ENCODE measurements at places on chromosomes 6 and 20. TPM values are rescaled to one million over a fixed set of nuclear protein-coding genes. Genes with fewer than 3 reads are reported as not detected.

The UST gene
- 15.6 TPM for total RNA-seq

The CLPSL1 gene
- not detected for total RNA-seq

The FAM217A gene
- not detected for total RNA-seq

The ANKEF1 gene
- total RNA-seq: 2.3 TPM

The E2F1 gene
- total RNA-seq: 1.5 TPM

DNA sequence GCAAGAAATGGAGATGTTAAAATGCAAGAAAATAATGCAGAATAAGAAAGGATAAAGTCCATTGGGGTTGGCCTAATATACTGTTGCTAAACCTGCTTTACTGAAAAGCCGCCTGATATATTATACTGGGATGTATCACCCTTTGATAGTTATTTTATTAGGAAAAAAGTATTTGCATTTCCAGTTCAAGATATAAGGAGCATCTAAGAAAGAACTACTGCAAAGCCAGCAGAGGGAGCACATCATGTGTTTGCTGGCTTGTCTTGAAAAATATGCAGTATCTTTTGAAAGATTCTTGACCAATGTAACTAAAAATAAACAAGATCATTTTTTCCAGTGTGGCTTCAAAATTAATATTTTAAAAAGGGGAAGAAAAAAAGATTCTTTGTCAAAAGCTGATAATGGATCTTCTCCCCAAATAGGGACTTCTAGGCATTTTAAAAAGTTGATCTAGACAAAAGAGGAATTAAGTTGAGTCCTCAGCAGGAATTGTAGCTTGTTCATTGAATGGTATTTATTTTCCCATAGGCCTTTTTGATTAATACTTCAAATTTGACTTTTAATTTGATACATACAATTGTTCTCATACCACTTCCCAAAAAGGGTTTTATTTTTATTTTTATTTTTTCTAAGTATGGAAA, 214.9 kb downstream of the ZFAND3 start:
- no peak for DNase-seq

GRCh38 chr20:1661542-1662299, 4.1 kb upstream of the SIRPG start:
- DNase-seq: no peak

GRCh38 chr20:34060970-34061369, 51.1 kb downstream of the EIF2S2 start:
- no peak for DNase-seq

DNA sequence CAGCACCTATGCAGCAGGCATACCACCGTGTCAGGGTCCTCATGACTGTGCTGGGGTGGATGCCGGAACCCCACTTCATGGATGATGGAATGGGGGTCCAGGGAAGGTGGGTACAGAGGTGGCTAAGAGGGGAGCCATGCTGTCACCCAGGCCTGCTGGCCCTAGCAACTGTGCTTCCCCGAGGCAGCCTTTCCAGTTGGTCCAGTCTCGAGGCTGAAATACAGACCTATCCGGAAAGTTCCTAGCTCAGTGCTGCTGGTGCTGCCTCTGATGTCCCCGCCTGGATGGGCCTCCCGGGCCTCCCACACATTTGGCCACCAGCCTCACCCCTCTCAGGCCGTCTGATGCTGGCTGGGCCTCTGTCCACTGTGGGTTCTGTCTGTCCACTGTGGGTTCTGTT, 17.4 kb downstream of the SIRPA start:
- DNase-seq: no peak

- DNase-seq: no peak
Observed at GRCh38 chr20:13913131-13913530, 77.3 kb downstream of the SEL1L2 start.
